ENCODE measurements at places on chromosomes 16 and 17.

- DNase-seq, result no peak
These were observed 77.4 kb upstream of the TOB1 start for GRCh38 chr17:50943575-50943933.

GRCh38 chr16:80150978-80151721 lies 389.6 kb upstream of the DYNLRB2 start:
- DNase-seq, result no peak

DNA sequence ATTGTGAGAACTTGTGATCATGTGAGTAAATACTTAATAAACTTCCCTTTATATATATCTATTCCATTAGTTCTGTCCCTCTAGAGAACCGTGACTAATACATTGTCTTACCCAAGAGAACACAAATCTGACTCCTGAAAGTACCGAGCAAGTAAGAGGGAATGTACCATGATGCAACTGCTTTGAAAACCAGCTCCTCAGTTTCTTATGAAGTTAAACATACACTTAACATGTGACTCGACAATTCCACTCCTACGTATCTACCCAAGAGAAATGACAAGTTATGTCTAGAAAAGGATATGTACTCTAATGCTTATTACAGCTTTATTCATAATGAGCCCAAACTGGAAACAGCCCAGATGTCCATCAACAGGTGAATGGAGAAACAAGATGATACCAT lies 8.8 kb upstream of the GJD3 start:
- no peak for DNase-seq

- no peak for DNase-seq
These were observed 14.3 kb upstream of the PRKAR1A start for GRCh38 chr17:68497885-68498319.

DNA sequence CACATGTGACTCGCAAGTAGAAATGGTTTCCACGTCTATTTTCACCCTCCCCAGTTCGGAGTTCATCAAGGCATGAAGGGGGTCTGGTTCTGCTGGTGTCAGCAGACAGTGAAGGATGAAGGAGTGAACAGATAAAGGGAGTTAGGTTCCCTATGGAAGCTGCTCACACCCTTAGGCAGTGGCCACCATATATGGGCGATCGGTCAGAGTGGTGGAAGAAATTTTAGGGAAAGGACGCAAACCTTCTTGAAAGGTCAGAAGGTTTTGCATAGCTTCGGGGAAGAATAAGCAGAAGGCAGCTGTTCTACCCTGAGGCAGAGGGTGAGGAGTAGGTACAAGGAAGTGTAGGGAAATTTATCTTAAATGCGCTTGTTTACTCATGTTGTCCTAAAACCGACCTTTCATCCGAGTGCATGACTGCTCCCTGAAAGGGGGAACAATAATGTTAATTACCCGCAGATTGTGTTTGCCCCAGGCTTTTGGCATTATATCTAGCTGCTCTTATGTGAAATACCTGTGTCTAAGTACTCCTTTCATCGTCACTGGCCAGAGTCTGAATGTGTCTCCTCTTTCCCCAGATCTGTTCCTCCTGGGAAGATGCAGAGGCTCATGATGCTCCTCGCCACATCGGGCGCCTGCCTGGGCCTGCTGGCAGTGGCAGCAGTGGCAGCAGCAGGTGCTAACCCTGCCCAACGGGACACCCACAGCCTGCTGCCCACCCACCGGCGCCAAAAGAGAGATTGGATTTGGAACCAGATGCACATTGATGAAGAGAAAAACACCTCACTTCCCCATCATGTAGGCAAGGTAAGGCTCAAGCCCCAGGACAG lies 12.5 kb downstream of the CDH5 start:
- DNase-seq, result no peak

DNA sequence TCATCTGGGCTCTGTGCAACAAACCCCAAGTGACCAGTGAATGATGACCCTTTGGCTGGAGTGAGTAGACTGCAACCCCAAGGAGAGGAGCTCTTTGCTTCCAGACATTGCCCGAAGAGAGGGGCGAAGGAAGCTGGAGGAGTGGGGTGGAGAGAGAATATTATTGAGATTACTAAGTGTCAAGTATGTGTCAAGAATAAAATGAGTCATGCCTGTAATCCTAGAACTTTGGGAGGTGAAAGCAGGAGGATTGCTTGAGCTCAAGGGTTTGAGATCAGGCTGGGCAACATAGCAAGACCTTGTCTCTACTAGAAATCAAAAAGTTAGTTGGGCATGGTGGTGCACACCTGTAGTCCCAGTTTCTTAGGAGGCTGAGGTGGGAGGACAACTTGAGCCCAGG lies 142.0 kb upstream of the CCL2 start:
- no peak for DNase-seq

GRCh38 chr16:17368446-17368845 lies 102.3 kb downstream of the XYLT1 start:
- no peak for DNase-seq

Measured in SW 1271 (cell line).